ENCODE measurements at places on chromosomes 12 and 14. TPM values are rescaled to one million over a fixed set of nuclear protein-coding genes. Genes with fewer than 3 reads are reported as not detected.

DNA sequence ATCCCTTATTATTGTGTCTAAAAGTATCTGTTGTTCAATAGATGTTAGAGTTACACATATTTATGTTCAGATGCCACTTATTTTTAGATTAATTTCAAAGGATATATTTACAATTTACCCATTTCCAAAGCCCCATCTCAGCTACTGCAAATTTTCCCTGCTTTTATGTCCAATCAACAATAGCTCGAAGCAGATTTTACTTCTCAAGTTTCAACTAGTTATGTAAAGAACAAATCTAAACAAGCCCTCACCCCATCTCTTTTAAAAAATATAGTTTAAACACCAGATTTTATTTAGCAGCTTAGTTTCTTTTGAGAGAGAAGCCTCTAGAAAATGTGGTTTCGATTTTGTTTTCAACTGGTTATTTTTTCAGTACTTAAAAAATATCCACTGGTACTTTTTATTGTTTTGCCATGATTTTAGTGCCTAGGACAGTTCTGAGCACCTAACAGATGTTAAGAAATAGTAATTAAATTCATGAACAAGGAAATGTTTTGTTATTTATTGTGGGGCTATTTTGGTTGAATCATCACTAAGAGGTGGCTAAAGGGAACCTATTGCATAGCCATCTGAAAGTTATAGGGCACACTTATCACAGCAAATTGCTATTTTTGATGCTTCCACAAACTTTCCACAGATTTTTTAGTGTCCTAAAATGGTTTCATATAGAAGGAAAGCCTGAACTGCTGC is 96.2 kb upstream of the BMP4 start:
- no peak for DNase-seq

DNA sequence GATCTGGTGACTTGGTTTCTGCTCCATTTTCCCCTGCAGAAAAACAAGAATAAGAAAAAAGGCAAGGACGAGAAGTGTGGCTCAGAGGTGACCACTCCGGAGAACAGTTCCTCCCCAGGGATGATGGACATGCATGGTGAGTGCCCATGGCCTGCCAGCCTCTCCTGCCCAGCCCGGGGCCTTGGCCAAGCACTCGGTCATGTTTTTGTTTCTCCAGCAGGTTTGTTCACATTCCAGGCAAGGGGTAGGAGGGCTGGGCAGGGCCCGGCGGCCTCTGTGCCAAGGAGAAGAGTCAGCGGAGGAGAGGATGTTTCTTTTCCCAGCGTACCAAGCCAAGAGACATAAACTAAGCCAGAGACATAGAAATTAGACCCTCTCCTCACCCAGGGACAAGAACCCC is 13.6 kb downstream of the BCL7A start:
- DNase-seq: peak; percentile 87

DNA sequence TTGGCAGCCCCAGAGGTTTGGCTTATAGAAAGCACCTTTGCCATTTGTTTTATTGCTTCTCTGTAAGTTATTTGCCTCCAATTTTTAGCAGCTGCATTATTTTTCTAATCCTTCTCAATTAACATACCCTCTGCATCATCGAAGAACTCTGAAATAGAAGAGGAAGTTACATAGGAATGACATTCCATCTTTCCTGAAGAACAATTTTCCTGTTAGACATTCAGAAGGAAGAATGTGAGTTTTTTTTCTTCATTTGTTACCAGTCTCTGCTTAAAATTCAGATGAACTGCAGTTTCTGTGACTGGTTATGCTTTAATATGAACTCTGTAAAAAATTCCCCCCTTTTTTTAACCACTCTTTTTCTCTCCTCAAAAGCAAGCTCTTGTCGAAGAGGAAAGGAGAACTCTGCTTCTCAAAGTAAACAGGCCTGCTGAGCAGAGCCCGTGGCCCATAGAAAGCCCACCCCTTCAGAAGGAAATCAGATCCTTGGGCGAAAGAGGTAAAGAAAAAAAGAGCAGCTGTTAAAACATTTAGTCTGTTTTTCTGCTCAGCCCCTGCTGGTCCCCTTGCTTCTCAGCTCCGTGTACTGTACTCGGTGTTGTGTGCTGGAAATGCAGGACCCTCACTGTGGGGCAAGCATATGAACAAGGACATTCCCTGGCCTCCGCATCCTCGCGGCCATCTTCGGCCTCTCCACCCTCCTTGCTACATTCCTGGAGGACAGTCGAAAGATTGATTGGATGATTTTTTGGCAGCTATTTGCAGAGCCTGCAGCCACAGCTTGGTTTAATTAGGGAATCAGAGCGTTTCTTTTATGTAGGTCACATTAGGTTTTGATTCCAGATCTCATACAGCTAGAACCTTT is 164.4 kb upstream of the LRIG3 start:
- DNase-seq: no peak

OTX2 gene
- total RNA-seq: not detected

- DNase-seq: no peak
These were observed 122.6 kb upstream of the PLXNC1 start for GRCh38 chr12:94025756-94026155.

DNA sequence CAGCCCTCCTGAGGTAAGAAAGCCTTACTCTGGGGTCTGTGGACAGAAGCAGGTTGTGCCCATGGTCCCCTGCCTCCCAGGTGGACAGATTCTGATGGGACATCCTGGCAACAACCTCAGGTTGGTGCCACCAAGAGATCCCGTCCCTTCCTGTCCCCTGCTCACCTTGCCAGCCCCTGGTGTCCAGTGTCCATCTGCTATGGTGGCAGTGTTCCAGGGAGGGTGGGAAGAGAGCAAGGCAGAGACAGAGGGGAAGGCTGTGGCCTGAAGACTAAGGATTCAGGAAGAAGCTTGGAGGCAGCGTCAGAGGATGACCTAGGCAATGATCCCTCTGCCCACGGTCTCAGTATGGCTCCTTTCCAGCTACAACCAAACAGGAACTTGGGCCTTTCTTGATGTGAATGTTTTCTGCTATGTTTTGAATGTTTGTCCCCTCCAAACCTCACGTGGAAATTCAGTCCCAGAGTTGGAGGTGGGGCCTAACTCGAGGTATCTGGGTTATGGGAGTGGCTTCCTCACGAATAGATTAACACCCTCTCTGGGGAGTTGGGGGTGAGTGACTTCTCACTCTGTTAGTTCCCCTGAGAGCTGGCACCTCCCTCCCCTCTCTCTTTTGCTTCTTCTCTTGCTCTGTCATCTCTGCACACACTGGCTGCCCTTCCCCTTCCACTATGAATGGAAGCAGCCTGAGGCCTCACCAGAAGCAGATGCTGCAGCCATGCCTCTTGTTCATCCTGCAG is 26.9 kb downstream of the IQSEC3 start:
- no peak for DNase-seq

GRCh38 chr14:22488522-22489243 is 100.3 kb downstream of the DAD1 start:
- DNase-seq: no peak

All from upper lobe of right lung (tissue), 1 donor.